ENCODE measurements at places on chromosomes 5 and 9.

DNA sequence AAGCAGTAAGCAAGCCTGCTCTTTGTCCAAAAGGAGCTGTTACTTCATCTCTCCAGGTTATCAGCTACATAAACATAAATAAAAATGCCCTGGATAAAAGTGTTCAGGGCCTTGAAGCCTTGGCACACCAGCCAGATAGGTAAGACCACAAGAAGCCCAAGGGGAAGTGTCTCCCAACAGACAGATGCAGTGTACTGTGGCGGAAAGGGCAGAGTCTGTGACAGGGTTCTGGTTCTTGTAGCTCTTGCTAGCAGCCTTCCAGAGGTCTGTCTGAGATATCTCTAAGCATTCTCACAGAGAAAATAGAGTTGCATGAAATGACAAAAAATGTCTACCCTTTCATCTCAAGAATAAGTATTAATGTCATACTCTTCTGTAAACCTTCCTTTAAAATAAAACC lies 30.1 kb downstream of the ISOC1 start:
- DNase-seq, result no peak

DNA sequence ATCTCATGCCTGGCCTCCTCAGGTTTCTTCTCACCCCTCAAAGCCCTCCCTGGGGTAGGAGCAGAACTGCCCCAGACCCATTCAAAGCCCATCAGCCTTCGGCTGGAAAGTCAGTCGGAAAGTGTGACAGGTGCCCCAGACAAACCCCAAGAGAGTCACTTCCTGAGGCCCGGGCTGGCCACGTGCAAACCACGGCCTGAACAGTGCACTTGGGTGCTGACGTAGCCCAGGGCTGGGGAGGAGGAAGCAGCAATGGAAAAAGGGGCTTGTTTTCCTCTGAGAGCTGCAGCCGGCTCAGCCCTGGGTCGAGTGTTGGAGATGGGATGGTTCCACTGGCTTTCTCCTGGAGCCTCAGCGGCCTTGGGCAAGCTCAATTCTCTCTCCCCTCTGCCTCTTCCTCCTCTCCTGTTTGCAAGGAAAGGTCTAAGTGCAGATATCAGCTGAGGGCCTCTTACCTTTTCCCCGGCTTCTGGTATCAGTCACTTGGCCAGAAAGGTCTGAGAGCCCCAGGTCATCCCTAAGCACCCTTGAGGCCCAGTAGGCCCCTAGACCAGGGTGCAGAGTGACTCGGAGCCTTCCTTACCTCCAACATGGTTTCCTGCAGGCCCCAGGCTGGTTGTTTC lies 5.9 kb upstream of the EGR1 start:
- DNase-seq, result no peak

GRCh38 chr9:130765137-130766020 lies 69.7 kb upstream of the ABL1 start:
- no peak for DNase-seq

- peak; percentile 90 for DNase-seq
Measured at GRCh38 chr9:35553670-35554543, 51.2 kb upstream of the TESK1 start.

GRCh38 chr9:136103651-136104487 lies 8.8 kb upstream of the NACC2 start:
- no peak for DNase-seq

GRCh38 chr9:35280399-35280798 lies 118.6 kb downstream of the UNC13B start:
- no peak for DNase-seq

DNA sequence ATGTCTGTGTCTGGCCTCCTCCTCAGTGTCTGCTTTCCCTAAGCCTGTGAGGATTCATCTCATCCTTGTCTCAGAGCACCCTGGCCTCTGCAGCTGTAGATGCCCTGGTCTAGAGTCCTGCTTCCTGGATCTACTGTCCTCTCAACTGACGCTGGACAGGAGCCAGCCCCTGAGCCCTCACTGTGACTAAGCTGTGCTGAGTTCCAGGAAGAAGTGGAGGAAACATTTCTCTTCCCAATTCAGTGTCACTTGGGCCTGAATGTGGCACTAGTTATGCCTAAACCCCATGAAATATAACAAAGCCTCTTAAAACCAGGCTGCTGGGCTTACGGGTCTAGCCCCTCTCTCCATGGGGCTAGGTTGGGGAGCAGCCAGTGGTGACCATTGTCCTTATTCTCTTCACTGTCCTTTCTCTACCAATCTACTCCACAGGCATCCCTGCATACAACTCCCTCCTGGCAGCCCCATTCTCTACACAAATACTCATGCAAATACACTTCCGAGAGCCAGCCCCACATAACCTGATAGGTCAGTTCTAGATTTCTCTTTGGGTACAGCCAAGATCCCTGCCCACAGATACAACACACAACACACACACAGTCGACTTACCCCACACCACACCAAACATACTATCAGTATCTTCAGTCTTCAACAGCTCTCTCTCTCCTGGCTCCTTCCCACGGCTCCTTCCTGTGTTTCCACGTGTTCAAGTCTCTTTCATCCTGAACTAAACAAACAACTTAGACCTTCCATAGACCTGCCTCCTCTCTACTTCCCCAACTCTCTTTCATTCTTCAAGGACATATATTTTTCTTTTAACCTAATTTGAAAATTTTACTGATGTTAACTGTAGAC lies 220.8 kb downstream of the SNX18 start:
- no peak for DNase-seq

- peak; percentile 23 for DNase-seq
Measured at GRCh38 chr9:137745541-137745991, 126.8 kb downstream of the EHMT1 start.

- no peak for DNase-seq
Measured at GRCh38 chr9:123373447-123373923, 17.5 kb downstream of the CRB2 start.

DNA sequence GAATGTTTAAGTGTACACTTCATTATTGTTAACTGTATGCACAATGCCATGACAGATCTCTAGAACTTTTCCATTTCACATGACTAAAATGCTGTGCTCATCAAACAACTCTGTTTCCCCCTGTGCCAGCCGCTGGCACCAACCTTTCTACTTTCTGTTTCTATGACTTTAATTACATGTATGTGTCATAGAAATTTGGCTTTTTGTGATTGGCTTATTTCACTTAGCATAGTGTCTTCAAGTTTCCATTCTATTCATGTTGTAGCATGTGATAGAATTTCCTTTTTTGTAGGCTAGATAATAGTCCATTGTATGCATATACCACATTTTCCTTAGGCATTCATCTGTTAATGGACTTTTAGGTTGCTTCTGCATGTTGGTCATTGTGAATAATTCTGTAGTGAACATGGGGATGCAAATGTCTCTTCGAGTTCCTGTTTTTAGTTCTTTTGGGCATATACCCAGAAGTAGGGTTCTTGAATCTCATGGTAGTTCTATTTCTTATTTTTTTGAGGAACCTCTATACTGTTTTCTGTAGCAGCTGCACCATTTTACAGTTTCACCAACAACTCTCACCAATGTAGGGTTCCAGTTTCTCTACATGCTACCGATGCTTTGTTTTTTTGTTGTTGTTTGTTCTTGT lies 184.4 kb upstream of the DMRT1 start:
- no peak for DNase-seq

DNA sequence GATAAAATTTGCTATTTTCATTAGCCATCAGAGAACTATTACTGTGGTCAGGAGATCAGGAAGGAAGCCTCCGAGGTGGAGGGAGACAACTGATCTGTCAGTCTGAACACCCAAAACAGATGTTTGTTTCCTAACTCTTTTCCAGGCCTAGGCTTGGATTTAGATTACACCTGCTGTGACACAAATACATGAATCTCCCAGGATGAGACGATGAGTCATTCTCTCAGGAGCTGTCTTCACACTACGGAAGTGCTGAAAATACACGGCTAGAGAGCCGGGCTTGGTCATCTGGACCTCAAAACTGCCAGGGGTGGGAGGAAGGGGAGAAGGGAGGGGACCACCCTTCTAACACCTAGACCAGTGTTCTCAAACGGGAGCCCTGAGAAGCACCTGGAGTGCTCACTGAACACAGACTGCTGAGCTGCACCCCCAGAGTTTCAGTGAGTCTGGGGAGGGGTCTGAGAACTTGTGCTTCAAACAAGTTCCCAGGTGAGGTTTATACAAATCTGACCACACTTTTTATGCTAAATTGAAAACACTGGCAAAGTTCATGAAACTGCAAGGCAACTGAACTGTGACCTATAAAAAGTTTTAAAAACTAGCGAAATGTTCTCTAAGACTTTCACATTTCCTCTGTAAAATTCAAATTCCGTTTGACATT lies 80.3 kb upstream of the EQTN start:
- peak; percentile 0 for DNase-seq

DNA sequence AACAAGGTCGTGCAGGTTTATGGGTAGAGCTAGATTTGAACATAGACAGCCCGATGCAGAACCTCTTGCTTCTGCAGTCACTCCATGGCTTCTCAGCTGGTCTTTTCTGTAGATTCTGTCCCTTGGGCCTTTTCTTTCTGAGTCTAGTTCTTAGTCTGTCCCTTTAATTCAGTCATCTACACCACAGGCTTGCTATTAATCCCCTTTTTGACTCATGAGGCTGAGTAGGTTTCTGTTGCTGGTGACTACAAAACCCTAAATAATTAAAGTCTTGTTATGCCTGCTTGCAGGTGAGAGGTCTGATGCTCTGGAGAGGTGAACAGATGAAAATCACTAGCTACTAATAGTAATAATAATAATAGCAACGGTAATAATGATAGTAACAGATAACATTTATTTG lies 19.3 kb upstream of the STRBP start:
- DNase-seq, result no peak

- no peak for DNase-seq
Measured at GRCh38 chr9:80707120-80707519, 982.2 kb downstream of the TLE1 start.

DNA sequence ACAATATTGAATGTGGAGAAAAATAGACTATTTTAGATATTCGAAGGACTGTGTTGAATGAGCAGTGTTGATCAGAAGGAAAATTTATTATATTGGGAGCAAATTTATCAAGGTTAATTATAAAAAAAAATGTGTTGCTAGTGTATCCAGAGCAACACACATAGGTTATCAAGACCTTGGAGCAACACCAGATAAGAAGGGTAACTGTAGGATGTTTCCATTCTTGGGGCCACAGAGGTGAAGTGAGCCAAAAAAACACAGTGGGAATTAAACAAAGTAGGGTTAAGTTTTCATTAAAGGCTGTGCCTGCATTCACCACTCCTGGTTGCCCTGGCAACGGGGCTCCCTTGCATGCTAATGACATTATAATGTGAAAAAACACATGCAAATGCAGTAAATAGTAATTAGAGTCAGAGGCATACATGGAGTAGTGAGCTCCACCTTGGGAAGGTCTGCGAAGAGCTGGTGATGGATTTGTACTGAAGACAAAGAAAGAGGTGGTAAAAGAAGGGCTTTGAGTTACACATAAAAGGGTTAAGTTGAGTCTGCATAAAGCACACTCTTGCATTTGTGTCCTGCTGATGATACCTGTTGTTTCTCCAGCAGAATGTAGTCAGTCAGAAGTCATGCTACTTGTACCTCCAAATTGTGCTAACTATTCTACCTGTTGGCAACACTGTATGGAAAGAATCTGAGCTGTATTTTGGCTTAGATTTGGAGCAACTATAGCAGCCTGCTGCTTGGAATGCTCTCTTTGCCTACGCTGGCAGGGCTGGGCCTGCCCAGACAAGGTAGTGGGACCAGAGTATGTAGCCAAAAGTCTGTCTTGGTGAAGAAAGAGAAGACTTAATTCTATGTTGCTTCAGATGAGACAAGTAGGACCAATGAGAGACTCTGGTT lies 59.6 kb downstream of the ATG10 start:
- no peak for DNase-seq

- peak; percentile 69 for DNase-seq
Measured at GRCh38 chr9:84315278-84315877, 25.2 kb downstream of the SLC28A3 start.

DNA sequence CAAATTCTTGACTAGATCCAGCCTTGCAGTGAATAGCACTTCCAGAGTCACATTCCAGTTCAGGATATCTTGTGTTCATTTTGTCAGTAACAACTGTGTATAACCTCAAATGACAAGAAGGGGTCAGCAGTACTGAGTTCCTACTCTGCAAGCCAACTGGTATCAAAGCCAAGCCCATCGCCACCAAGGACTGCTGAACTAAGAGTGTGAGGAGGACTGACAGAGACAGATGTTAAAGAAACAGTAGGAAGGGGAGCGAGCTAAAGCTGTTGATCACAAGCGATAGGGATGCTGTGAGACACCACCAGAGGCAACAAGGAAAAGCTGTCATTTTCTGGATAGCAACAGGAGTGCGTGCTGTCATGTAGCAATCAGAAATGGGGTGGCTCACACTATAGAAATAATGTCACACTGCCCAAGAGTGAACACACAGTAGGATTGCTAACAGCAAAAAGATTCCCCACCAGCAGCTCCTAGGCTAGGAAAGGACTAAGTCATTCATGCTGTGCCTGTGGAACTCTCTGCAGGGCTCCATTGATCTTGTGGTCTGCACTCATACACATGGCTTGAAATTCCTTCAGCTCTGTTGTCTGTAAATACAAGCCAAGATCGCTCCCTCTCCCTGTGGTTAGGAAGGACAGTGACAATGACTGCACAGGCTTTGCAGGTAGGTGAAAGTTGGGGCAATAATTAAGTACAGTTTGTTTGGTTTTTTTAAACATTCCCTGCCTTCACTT lies 658.6 kb downstream of the NR2F1-AS1 start:
- DNase-seq, result no peak

DNA sequence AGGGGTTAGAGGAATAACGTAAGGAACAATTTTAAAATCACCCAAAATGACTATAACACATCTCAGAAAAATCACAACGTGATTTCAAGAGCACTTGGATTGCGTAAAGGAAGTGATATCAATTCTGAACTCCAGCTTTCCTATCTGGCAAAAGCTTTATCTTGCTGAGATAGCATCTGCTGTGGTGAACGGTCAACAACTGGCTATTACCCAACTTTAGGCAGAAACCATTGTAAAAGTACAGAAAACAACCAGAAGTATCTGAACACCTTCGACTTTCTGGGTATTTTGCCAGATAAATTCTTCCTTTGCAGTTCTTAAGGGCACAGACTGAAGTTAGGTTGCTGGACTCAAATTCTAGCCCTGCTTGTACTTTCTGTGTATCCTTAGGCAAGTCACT lies 9.2 kb downstream of the ABLIM3 start:
- no peak for DNase-seq

GRCh38 chr5:75509546-75509945 lies 1.9 kb downstream of the CERT1 start:
- no peak for DNase-seq

DNA sequence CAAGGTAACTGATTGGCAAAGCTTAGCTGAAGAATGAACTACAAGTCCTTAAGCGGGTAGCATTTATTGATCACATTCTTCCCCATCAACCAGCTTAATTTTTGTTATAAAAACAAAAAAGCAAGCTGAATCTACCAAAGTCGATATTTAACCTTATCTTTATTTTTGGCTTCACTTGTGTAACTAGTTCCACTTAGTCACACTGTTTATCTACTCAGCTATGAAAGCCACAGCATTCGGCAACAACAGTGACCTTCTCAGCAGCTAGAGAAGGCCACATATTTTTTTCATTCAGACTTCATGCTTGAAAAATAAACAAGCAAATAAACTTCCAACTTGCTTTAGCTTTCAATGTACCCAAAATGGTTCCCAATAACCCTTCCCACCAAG lies 69.4 kb downstream of the KLHL3 start:
- DNase-seq, result no peak
